Stimulated activated CD4-positive, alpha-beta T cell treated with anti-CD3 and anti-CD28 coated beads, Interleukin-12 subunit alpha, Interleukin-12 subunit beta, amount 100 ng/mL, for 24 hours (primary cell): ENCODE measurements at places on chromosomes 2 and 18.

DNA sequence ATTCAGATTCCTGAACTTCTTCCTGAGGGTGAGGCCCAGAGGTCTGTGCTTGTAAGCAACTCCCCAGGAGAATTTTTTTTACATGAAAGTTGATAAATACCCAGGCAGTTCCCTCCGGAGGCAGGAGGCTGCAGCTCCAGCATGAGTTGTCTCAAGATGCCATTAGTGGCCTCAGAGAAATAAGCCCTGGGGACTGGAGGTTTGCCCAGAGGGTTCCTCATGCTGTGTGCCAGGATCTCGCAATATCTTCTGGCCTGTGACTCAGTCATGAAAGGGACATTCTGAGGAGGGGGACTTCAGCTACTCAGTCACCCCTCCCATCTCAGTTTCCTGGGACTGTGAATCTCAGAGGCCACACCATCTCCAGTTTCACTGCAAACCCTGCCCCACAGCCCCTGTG is 49.9 kb downstream of the LYPD1 start:
- DNase-seq, result no peak

GRCh38 chr2:178152033-178152432 is 39.8 kb downstream of the RBM45 start:
- DNase-seq, result no peak

DNA sequence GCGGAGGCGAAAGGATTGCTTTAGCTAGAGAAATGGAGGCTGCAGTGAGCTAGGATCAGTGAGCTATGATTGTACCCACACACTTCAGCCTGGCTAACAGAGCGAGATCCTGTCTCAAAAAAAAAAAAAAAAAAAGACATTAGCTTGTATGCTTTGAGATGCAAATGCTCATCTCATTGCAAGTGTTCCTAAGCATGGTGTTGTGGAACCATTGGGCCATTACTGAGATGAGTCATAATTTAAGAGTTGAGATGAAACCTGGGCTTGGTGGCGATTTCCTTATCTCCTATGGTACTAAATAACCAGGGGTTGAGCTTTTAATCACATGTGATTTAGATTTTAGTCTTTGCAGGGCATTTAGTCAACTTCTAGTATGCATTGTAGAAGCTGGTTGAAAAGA is 2.2 kb downstream of the PLEKHA3 start:
- no peak for DNase-seq

- no peak for DNase-seq
These were observed 122.8 kb downstream of the ARL4C start for GRCh38 chr2:234374150-234374508.

DNA sequence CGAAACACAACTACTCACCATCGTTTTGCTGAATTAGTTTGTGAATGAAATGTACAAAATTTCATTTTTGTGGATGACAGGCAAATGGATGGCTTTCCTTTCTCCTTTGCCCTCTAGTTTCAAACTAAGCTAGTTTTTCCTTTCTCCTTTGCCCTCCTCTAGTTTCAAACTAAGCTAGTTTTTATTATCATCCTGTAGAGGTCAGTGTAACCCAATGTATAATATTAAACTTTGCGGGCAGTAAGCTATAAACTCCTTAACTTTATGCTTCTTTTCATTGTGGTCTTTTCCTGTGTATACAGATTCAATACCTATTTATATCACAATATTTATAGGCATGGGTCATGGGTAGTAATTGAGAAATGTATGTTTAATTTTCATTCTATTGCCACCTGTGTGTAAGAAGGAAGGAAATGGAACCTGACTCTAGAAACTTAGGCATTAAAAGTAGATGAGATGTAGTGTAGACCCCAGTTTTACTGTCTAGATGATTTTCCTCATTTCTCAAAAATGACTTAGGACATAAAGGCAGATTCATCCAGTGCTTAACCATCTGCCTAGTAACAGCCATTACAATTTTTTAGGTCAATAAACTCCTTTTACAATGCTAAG is 58.1 kb downstream of the MAP3K19 start:
- no peak for DNase-seq
